Sigmoid colon (tissue), 7 donors: ENCODE measurements at places on chromosomes 5 and 9.

- DNase-seq = no peak
These were observed 14.6 kb upstream of the F2R start for GRCh38 chr5:76701298-76701697.

- DNase-seq = no peak
These were observed 453.5 kb downstream of the GADD45G start for GRCh38 chr9:90058182-90058763.

DNA sequence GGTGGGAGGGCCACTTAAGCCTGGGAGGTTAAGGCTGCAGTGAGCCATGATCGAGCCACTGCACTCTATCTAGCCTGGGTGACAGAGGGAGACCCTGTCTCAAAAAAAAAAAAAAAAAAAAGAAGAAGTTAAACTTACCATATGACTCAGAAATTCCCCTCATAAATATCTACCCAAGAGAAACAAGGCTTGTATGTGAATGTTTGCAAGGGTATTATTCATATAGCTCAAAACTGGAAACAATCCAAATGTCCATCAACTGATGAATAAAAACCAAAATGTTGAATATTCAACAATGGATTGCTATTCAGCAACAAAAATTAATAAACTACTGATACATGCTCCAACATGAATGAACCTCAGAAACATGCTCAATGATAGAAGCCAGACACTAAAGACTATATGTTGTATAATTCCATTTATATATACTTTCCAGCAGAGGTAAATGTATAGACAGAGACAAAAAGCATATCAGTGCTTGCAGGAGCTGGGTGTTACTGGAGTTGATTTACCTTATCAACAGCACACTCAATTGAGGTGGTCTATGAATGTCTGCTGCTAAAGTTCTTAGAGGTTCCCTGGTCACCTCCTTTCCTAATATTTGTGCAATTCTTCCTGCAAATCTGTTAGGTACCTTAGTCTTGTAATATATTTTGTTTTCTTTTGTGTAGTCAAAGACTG is 5.3 kb upstream of the SREK1 start:
- no peak for DNase-seq

- no peak for DNase-seq
These were observed 23.5 kb upstream of the SUSD1 start for GRCh38 chr9:112198646-112199045.

DNA sequence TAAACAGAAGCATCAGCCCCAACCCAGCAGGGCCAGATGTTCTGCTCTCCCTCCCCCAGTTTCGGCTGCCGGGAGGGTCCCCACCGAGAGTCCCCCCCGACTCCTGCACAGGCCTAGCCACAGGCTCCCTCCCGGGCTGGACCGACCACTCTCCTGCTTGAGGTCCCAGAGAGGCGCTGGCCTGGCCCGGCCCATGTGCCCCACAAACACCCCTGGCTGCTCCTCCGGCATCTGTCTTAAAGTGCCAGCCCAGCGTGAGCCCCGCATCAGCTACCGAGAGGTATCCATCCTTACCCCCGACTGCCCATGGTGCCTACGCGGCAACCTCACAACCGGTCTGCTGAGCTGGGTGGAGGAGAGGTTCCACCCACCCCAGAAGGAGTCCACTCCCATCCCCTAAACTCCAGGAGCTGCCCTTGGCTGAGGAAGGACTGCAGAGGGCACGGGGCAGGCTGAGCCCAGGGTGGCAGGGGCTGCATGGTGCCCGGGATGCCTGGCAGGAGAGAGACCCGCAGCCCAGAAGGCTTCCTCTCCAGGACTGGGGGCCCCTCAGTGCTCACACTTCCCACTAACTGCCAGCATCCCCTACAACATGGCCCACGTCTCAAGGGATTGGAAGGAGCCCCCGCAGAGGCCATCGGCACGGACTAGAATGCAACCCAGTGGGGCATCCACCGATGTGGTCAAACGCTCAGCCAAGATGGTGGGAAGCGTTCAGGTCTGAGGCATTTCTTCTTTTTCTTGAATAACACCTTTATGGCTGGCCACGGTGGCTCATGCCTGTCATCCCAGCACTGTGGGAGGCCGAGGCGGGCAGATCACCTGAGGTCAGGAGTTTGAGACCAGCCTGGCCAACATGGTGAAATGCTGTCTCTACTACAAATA is 15.6 kb upstream of the EGFL7 start:
- no peak for DNase-seq

DNA sequence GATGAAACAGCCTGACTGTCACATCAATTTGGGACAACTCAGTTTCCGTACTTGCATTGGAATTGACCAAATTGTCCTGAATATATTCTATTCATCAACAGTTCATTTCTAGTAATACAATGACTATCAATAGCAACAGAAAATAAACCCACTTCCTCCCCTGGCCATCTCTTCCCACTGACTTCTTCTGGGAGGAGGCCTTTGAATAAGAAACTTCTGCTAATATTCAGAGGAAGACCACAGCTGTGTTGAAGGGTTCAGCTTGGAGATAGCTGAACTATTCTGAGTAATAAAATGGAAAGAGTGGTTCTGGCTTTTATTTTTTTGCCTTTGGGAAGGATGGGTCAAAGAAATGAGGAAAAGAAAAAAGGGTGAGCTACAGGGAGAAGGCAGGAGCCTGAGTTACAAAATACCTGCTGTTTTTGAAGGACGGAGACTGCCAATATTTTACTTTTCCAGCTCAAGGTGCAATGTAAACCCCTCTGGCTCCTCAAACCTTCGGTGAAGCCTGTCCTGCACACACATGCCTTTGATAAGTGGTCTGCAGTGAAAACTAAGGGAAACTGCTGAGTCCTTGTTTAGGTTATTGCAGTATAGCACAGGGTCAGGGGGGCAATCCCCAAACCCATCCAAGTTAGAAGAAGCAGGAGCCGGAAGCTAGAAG is 29.9 kb downstream of the FYB1 start:
- no peak for DNase-seq

GRCh38 chr9:126578029-126578428 is 35.7 kb upstream of the LMX1B start:
- DNase-seq = no peak

DNA sequence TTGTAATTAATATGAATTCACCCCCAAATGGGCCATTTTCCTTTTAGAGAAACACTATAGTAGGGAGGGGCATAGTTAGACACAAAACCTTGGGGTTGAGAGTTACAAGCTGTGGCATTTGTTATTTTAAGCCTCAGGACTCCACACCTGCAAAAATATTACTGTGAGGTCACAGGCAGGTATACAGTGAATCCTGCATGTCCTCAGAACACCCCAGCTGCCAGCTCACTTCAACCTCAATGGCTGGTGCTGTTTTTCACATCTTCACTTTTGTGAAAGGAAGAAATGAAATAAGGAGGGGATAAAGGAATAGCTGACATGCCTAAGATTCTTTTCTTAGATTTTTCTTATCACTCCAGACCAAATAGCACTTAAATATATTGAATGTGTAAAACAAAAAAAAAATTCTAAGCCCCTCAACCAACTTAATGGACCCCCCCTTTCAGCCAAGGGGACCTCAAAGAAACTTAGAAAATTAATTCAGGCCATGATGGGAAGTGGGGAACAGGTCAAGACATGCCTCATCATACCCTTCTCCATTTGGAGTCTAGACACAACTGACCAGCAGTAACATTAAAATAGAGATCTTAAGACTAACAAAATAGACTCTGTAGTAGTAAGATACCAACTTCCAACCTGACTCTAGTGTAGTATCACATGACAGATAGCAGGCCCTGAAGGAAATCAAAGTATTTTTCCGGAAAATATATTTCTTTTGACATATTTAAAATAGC is 9.2 kb downstream of the C9orf85 start:
- DNase-seq = no peak

DNA sequence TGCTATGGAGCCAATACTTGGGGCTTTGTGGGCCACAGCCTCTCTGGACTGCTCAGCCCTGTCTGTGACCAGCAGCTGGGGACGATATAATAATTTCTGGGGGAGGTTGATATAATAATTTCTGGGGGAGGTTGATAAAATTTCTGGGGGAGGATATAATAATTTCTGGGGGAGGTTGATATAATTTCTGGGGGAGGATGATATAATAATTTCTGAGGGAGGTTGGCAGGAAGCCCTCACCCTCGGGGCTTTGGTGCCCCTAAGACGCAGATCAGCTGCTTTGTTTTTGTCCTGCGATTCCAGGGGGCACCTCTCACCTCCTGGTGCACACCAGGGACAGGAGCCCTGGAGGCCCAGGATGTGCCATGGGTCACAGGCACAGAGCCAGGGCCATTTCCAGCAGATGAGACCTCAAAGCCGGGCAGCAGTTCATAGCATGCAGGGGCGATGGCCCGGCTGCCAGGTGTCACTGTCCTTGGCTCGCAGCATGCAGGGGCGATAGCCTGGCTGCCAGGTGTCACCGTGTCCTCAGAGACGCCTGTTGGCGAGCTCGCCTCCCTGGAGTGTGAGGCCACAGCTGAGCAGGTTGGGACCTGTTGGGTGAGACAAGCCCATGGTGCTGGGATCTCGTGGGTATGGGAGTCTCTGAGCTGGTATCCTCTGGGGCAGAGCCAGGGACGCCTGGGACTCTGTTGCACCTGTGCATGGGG is 3.8 kb upstream of the TOR4A start:
- no peak for DNase-seq

DNA sequence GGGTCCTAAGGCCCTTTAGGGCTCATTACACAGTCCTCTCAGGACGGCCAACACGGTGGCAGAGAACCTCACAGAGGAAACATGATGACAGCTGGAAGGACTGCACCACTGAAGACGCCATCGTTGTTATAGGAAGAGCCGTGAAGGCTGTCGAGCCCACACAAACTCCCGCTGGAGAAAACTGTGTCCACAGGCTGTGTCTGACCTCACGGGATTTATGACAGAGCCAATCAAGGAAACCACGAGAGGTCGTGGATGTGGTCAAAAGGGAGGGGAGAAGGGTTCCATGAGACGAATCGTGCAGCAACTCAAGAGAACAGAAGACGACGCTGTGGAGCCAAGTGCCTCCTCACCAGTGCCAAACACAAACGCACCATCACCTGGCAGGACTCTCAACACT is 12.2 kb downstream of the QSOX2 start:
- no peak for DNase-seq

- no peak for DNase-seq
These were observed 6.6 kb downstream of the CWC27 start for GRCh38 chr5:64775291-64775690.

- DNase-seq = no peak
These were observed 308.1 kb downstream of the CTNND2 start for GRCh38 chr5:11596185-11596584.

GRCh38 chr5:172076761-172077244 is 70.4 kb upstream of the FBXW11 start:
- DNase-seq = peak; percentile 28

GRCh38 chr9:91047993-91048607 is 246.5 kb downstream of the SYK start:
- DNase-seq = no peak

DNA sequence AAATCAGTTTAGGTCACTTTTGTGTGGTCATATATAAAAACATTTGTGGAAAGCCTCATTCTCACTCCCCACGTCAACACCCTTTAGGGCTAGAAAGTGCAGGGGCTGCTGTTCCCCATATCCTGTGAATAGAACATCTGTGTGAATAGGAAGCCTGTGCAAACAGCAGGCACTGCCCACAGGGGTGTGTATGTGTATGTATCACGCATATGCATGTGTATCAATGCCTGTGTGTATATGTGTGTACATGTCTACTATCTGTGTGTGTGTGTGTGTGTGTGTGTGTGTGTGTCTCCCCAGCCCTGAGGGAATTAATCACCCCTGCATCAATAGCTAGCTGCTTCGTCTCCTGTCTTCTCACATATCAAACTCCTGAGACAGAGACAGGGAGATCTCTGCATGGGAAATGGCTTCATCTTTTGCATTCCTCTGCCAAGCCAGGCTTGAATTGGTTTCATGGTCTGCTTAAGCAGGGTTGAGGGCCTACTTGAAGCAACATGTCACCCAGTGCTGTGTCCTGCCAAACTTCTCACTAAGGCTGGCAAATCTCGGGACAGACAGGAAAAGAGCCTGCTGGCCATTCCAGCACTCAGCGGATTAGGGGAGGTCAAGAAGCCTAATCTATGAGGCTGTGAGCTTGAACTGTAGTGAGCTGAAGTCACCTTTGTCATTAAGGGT is 265.8 kb downstream of the ADAMTSL1 start:
- DNase-seq = no peak

DNA sequence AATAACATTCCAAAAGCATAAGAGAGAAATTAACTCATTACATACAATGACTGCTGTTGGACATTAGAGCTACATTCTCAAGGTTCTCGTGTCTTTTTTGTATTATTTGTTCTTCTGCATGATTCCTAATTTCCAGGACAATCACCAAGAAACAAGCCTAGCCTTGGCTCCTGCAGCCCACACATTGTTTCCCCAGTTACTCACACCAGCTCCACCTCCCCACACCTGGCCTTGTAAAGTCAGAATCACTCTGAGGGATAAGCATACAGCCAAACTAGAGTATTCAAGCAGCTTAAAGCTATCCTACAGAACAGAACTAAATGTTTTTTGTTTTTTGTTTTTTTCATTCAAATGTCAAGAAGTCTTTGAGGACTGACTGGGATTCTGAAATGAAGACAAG is 189.2 kb downstream of the HINT1 start:
- DNase-seq = no peak

GRCh38 chr5:168881427-168882149 is 302.4 kb upstream of the PANK3 start:
- DNase-seq = no peak

DNA sequence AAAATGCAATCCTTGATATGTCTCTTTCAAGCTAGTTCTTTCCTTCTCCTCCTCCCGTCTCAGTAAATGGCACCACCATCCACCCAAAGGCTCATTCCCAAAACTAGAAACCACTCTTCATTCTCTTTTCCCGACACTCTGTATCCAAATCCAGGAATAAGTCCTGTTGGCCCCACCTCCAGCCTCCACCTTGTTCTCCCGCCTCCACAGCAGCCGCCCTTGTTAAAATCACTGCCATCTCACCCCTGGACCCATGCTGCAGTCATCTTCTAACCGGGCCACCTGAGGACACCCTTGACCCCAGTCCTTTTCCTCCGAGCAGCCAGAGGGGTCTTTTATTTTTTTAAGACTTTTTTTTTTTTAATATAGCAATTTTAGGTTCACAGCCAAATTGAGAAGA is 9.4 kb downstream of the PDZD2 start:
- no peak for DNase-seq

DNA sequence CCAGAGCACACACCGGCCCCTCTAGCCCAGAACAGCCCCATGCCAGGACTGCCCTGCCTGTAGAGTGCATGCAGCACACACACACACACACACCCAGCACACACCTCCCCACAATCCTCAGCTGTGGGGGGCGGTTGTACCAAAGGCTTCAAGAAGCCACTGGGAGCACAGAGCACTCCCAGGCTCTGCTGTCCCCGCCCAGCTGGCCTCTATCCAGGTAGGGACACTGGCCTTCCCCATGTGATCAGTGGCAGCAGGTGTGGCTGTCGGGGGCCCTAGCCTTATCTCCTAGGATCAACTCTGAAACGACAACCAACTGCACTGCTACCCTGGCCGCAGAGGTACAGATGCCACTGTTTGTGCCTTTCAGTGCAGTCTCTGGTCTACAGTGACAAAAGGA is 2.0 kb downstream of the ANAPC2 start:
- no peak for DNase-seq

GRCh38 chr9:77507212-77507961 is 140.7 kb downstream of the GNA14 start:
- DNase-seq = no peak

- DNase-seq = no peak
These were observed 10.4 kb downstream of the CD74 start for GRCh38 chr5:150402229-150402773.
